ENCODE measurements at places on chromosomes 13 and 19.

GRCh38 chr19:39126312-39127187 lies 964 bp downstream of the PAK4 start:
- peak; percentile 67 for DNase-seq

GRCh38 chr13:102354011-102354410 lies 47.8 kb downstream of the FGF14 start:
- no peak for DNase-seq

- no peak for DNase-seq
Observed at GRCh38 chr19:3096267-3096901, 2.2 kb downstream of the GNA11 start.

DNA sequence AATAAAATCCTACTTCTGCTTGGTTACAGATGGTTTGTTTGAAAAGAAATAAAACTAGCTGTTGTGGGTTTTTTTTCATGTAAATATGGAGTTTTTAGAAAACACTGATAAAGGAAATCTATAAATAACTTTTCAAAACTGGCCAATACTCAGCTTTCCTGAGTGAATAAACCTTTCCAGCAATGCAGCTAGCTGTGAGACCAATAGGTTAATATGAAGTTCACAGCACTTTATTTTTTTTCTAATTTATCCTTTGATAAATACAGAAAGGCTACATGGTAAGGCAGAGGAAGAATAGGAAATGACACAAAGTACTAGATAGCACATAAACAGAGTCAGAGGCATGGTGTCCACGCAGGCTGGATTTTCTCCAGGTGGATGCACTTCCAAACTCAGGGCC lies 154.0 kb downstream of the COG6 start:
- no peak for DNase-seq

DNA sequence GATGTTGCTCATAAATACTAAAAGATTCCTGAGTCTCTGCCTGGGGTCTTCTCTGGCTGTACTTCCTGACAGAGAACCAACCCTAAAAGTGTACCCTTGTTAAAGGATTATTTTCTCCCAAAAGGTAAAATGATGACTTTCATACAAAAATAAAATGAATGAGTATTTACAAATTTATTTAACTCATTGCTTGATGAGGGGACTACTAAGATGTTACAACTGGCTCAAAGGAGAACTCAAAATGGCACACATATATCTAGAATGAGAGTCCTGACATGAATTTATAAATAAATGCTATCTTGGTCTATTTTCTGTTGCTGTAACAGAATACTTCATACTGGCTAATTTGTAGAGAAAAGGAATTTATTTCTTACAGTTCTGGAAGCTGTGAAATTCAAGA lies 30.5 kb downstream of the STOML3 start:
- DNase-seq, result no peak

DNA sequence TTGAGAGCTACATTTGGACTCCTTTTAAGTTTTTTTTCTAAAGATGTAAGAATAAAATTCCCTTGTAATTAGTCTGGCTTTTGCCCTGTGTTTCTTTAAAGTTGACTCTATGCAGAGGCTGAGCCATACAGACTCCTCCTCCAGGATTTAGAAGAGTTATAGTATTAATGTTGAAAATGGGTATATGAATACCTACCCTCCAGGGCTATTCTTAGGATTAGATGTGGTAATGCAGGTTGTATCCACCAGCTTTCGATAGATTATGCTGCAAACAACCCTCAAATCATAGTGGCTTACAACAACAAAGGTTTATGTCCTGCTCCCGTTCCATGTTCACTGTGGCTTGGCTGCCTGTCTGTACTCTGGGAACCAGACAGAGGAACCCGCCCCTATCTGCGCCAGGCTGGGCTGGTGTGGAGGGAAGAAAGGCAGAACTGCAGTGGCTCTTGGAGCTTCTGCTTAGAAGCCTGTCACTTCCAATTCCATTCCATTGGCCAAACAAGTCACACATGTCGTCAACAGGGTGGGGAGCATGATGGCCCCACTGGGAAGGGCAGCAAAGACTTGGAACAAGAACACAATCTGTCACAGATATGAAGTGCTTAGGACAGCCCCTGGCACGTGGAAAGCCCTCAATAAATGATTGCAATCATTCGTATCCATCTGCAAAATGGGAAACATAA lies 290.8 kb downstream of the FOXO1 start:
- peak; percentile 12 for DNase-seq

DNA sequence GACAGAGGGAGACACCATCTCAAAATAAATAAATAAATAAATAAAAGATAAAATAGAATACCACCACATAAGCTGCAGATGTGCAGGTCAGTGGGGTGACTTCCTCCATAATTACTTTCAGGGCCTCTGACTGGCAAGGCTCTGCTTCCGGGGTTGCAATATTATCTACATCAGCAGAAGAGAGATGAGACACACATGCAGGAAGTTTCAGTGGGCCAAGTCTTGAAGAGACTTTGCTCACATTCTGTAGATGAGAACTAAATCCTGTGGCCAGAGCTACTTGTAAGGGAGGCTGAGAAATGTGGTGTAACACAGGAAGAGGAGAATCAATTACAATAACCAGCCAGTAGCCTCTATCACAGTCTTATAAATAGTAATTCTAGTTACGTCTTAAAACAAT lies 89.9 kb upstream of the MAB21L1 start:
- DNase-seq, result no peak

DNA sequence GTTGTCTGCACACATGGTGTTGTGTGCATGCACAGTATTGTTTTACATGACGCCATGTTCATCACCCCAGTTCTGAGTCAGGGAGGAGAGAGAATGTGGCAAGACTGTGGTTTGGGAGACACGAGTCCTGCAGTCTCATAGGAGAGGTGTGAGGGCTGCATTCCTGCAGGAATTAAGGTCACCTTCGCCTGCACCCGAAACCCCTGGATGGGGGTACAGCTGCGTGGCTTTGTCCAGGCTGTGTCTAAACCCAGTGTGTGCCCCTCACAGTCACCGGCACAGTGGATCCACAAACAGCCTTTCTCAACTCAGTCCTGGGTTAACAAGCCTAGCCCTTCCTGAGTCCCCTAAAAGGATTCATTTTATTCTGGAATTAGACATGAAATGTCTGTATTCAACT lies 5.7 kb downstream of the ADPRHL1 start:
- DNase-seq, result no peak

GRCh38 chr19:44644402-44645016 lies 799 bp downstream of the PVR start:
- no peak for DNase-seq

GRCh38 chr19:47096721-47097120 lies 16.9 kb downstream of the ZC3H4 start:
- no peak for DNase-seq

GRCh38 chr13:22449251-22449650 lies 731.5 kb upstream of the SGCG start:
- DNase-seq, result no peak

DNA sequence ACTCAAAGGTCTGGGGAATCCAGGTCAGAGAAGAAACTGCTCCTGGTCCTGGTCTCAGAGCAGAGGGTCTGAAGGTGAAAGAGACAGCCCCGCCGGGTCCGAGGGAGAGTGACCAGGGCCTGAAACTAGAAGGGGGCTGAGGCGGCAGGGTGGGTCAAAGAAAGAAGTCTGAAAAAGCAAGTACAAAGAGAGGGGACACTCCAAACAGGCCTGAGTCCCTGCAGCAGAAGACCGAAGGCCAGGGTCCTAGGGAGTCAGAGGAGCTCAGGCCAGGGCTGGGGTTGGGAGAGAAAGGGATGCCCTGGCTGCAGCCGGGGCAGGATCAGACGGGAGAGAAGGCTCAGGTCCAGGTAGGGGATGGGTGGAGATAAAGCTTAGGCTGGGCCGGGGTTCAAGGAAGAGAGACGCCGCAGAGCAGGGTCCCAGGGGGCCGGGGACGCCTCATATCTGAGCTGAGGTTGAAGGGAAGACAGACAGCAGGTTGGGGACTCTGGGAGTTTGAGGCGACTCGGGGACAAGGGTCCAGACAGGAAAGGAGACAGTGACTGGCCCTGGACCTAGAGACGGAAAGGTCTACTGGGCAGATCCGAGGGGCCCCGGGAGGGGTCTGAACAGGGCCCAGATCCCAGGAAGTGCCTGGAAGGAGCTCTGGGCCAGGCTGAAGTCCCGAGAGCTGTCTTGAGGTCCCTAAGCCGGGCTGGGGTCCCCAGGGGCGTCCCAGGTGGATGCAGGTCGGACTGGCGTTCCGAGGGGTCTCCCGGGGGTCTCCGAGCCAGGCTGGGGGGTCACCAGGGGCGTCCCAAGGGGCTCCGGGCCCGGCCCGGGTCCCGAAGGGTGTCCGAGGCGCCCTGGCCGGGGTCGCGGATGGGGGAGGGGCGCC lies 795 bp downstream of the MLLT1 start:
- DNase-seq, result peak; percentile 30

DNA sequence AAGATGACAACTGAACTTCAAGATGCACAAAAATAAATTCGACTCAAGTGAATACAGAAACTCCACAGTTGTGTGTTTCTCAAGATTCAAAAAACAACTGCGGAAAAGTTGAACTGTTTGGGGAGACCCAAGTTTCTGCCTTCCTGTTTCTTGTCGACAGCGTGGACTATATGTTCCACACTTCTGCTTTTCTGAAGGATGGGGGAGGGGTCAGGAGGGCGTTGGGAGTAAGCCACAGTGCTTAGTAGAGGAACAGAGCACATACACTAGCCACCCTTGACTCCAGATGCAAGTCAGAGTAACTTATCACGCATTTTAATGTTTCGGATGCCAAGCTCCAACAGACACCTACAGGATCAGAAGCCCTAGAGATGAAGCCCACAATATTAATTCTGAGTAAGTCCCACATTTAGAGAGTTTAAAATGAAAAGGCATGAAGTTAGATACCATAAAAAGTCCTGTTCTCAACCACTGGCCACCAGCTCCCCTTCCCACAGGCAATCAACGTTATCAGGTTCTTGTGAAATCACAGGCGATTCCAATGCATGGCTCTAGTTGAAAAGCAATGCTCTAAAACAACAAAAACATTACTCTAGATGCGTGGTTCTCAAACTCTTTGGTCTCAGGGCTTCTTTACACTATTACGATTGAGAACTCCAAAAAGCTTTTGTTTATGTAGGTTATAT lies 4.2 kb downstream of the TUBGCP3 start:
- no peak for DNase-seq

DNA sequence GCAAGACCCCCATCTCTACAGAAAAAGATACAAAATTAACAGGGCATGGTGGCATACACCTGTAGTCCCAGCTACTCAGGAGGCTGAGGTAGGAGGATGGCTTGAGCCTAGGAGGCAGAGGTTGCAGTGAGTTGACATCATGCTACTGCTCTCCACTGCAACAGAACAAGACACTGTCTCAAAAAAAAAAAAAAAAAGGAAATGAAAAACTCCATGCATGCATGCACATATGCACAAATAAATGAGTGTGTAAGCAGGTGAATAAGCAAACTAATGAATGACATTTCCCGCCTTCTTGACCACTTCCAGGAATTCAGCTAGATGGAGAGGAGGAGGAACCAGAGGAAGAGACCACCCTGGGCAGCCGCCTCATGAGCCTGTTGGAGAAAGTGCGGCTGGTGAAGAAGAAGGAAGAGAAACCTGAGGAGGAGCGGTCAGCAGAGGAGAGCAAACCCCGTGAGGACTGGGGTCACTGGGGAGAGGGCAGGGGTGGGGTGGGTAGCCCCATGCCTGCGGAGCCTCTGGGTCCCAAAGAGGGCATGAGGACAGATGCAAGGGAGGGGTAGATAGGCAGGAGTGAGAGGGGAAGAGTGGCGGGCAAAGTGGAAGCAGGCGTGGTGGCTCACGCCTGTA lies 58.8 kb downstream of the RYR1 start:
- no peak for DNase-seq

- no peak for DNase-seq
Observed at GRCh38 chr13:86633346-86633745, 834.1 kb upstream of the SLITRK6 start.

DNA sequence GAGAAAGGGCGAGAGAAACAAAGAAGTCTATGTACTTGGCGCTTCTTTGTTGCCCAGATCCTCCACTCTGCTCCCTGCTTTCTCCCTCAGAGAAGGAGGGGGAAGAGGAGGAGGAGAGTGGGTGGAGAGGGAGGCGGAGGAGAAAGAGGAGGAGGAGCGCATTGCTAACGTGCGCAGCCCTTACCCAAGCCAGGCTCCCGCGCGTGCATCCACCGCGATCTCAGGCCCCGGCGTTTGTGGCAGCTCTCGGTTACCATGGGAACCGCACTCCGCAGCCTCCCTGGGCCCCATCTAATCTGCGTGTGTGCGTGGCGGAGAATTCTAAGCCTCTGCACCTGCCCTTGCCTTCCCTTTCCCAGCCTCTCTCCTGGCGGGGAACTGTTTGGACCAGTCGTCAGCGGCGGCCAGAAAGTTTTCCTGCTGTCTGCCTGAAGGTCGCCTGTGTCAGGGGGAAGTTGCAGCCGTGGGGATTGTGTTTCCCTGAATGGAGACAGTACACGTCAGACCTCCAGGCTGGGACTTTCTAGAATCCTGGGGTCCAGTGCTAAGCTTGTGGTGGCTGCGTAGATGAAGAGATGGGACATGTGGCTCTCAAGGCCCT lies at the start of gene ERICH6B:
ERICH6B (minus strand) TSS at position 239 of the 601 bp plus-strand sequence. CDS start 18,734 bp downstream, outside the sequence.
- DNase-seq, result no peak

GRCh38 chr13:46761866-46762265 lies 35.1 kb downstream of the ESD start:
- DNase-seq, result no peak

- DNase-seq, result peak; percentile 51
Observed at GRCh38 chr13:48431987-48432615, 19.2 kb upstream of the LPAR6 start.

DNA sequence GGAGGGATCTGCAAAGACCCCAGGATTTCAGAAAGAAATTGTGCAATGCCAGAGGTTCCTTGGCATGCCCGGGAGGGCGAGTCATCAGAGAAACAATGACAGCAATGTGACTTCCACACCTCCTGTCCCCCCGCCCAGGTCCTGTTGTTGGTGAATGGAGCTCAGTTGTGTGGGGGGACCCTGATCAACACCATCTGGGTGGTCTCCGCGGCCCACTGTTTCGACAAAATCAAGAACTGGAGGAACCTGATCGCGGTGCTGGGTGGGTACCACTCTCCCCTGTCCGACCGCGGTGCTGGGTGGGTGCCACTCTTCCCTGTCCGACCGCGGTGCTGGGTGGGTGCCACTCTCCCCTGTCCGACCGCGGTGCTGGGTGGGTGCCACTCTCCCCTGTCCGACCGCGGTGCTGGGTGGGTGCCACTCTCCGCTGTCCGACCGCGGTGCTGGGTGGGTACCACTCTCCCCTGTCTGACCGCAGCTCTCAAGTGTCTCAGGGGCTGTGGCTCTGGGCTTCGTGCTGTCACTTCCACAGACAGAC lies 5.2 kb upstream of the F10 start:
- DNase-seq, result peak; percentile 54

- no peak for DNase-seq
Observed at GRCh38 chr19:54208784-54209057, 8.1 kb downstream of the RPS9 start.
